ENCODE measurements at places on chromosomes 12 and 14.

GRCh38 chr12:75646329-75647210 lies 135.2 kb upstream of the KRR1 start:
- no peak for DNase-seq

DNA sequence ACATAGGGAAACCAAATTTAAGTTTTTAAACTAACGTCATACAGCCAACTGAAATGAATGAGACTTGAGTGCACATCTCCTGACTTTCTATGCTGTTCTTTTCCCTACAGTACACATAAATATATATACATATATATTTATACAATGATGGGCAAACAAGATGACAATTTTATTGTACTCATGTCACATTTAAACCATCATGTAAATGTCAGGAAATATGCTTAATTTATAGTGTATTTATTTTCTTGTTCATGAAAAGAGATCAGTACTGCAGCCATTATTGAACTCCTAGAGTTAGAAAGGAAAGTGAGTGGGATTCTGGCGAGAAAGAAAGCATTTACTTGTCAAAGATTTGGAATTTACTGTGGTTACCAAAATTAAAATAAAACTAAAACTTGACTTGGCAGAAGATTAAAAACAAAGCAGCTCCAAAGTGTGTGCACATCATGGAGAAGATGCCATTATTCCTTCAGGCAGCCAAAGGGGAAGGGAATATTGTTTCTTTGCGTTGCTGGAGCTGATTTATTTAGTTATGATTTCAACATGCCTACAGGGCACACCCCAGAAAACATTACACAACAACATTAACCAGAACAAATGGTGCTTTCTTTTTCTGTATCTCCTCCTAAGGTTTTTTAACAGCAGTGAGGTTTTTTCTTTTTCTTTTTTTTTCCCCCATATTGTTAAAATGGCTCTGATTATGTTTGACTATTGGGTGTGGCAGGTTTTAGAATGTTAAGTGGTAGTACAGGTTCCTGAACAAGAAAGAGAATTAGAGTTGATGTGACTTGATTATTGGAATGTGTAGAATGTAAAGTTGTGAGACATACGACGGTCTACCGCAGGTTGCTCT lies 144.6 kb downstream of the RAD51B start:
- no peak for DNase-seq

- DNase-seq: no peak
These were observed 85.2 kb downstream of the FOXN4 start for GRCh38 chr12:109223868-109224267.

- no peak for DNase-seq
These were observed 65.0 kb upstream of the MON2 start for GRCh38 chr12:62401631-62402030.

DNA sequence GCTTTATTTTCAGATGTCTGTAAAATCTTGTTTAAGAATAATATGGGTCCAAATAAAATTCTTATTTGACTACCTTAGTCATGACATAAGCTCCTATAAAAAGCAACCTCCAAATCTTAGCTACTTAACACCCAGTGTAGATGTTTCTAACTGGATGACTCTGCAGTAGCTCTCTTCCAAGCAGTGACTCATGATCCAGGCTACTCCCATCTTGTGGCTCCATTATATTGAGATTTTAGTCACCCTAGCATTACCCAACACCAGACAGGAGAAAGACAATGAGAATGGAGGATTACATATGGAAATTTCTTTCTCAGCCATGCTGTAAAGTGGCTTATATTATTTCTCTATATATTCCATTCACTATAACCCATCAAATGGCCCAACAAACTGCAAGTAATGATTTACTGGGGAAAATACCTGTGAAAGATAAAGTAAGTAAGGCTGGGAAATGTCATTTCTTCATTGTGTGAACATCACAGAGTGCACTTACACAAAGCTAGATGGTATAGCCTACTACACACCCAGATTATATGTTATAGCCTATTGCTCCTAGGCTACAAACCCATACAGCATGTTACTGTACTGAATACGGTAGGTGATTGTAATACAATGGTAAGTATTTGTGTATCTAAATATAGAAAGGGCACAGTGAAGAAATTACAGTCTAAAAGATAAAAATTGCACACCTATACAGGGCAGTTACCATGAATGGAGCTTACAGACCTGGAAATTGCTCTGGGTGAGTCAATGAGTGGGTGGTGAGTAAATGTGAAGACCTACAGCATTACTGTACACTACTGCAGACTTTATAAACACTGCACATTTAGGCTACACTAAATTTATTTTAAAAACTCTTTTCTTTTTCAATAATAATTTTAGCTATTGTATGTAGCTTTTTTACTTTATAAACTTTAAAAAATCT lies 163.2 kb downstream of the DYRK2 start:
- no peak for DNase-seq

- DNase-seq: peak; percentile 78
These were observed at the start of gene PXN for GRCh38 chr12:120265473-120266179. Gene PXN (minus strand): TSS chr12:120265730. CDS start chr12:120265629, 101 bp downstream.

DNA sequence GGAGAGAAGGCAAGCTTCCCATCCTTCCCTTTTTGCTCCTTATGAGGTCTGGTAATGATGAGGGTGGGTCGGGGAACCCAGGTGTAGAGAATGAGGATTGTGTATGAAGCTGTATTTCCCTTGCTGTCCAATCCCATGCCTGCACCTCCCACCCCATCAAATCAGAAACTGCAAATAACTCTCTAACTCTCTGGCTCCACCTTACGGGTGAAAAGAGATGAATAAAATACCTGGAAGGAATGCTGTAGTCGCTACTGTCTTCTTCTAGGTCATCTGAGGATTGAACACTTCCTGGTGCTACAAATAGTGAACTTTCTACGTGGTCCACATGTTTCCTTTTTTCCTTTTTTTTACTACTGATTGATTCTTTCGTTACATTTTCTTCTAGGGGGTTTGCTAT lies 38.9 kb upstream of the DICER1 start:
- peak; percentile 22 for DNase-seq

- no peak for DNase-seq
These were observed 170.0 kb downstream of the PLCZ1 start for GRCh38 chr12:18567787-18568186.

GRCh38 chr12:31205054-31205453 lies 120.9 kb downstream of the SINHCAF start:
- no peak for DNase-seq

DNA sequence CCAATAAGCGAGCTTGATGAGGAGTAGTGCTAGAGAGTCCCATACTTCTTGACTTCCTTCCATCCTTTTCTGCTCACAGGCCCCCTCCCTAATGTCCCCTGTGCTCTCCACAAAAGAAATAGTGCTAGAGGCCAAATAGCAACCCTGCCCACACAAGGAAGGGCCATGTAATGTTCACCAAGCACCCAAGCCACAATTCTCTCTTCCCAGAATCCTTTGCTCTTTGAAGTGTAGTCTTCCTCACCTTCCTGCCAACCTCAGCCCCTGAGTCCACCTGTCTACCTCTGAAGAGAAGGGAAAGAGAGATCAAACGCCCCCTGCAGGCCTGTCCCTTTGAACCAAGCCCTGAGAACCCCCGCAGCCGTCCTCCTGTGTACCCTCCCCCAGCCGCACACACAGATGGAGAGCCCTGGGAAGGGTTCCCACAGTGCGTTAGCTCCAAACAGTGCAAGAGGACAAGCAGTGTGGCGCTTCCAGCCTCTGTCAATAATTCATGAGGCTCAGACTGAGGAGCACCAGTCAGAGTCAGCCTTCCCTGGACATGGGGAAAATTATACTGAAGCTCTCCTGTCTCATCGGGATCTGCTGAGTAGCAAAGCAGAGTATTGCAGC lies 1.9 kb upstream of the DHRS4 start:
- no peak for DNase-seq

- no peak for DNase-seq
These were observed 165.5 kb upstream of the ATP2B1 start for GRCh38 chr12:89874146-89874545.

DNA sequence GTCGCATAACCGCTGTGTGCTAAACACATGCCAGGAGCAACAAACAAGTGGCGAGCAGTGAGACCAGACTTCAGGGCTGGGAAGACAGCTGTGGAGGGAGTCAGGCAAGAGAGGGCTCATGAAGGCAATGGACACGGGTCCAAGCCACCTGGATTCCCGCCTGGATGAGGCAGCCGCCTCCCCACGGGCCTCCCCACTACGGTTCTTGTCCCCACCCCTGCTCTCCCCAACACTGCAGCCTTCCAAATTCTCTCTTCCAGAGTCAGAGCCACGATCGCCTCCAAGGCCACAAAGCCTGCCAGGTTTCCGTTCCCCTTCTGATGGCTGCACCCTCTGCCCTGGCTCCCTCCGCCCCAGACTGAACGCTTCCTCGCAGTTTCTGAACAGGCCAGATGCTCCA lies 36.1 kb upstream of the PIWIL1 start:
- DNase-seq: no peak

DNA sequence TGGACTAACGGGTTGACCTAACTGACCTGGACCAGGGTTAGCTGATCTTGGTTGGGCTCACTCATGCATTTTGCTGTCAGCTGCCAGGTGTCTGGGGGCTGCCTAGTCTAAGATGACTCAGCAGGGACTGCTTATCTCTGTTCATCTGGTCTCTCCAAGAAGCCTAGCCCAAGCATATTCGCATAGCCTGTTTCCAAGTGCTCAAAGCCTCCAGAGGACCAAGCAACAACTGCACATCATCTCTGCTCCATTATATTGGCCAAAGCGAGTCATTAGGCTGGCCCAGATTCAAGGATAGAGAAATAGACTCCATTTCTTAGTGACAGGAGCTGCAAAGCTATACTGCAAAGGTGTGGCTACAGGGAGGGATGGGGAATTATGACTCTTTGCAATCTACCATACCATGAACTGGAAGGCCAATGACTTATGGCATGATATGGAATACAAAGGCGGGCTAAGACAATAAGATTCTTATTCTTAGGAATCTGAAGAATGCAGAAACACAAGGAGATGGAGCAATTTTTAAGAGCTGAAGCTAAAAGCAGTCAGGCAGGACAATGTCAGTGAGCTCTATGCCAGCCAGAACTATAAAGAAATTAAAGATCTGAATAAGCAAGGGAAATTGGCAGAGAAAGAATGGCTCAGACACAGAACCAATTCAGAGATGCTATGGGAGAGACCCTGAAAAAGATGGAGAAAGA lies 194.6 kb upstream of the FSCB start:
- no peak for DNase-seq

GRCh38 chr14:69288956-69289705 lies 29.2 kb downstream of the GALNT16 start:
- no peak for DNase-seq

DNA sequence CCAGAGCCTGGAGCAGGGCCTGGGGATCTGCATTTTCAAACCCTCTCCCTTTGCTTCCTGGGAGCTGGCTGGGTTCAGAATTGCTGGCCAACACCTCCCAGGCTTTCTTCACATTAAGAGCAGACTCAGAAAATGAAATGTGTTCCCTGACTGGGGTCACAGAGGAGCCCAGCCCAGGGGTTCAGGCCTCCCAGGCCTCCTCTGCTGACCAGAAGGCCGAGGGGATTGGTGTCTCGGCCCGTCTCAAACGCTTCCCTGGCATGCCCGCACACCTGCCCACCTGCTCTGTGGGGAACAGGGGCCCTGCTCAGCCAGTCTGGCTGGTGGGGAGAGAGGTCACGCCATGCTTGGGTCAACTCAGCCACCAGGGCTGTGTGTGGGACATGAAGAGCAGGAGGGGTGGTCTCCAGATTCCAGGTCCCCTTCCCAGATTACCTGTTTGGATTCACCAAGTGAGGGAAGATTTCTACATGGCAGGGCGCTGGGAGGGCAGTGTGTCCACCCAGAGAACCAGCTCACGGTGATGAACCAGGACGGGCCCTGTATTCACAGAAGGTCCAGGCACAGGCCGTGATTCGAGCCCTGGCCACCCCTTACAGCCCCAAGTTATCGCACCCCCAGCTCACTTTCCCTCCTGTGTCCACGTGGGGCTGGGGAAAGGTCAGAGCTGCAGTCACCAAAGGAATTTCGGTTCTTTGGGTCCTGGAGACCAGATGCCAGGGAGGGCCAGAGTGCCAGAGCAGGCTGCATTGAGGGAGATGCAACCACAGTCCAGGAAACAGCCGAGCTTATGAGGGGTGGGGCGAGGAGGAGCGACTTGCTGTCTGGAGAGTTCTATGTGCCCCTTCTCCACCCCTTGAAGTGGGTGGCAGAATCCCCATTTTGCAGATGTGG lies 55.2 kb upstream of the RIN3 start:
- no peak for DNase-seq

DNA sequence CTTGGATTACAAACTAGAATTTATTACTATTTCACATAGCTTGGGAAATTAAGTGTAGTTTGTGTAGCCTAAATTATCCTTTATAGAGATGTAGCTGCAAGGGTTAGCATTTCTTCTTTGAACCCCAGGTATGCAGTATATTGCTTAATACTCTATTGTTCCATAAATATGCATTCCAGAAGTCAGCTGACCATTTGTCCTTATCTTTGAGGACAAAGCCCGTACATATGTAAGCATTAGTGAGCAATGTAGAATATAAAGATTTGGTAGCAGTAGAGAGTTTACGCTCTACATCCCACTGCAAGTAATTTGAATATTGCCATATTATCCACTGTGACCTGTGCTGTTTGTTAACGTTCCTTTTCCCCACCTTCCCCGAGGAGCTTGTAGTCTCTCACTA lies 26.9 kb downstream of the PPM1A start:
- DNase-seq: no peak

GRCh38 chr12:49416892-49417291 lies 49.6 kb downstream of the SPATS2 start:
- DNase-seq: no peak

- no peak for DNase-seq
These were observed 1.1 kb downstream of the ALDH6A1 start for GRCh38 chr14:74083161-74083560.

GRCh38 chr14:57533214-57533613 lies 39.6 kb upstream of the CCDC198 start:
- peak; percentile 13 for DNase-seq

DNA sequence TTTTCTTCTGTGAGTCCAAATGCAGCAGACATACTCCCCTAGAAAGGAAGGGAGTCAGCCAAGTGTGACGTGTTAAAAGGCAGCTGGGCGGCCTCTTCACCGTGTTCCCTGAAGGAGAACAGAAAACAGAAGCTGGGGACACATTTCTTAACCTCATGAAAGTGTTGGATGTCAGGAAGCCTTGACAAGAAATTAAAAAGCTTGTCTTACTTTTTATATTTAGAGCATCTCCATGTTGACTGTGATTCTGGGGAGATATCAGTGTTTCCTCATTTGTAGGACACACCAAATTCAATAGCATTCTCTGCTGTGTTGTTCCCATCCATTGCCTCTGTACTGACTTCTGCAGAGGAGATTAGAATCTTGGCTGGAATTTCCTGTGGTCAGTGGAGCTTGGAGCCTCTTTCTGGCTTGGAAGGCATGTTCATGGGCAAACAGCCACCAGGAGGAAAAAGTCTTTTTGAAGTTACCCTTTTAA lies 93.7 kb downstream of the RMST start:
- no peak for DNase-seq

- no peak for DNase-seq
These were observed 8.3 kb upstream of the SPTSSA start for GRCh38 chr14:34470319-34470718.

GRCh38 chr12:53069621-53070410 lies 9.4 kb downstream of the SPRYD3 start:
- no peak for DNase-seq

- no peak for DNase-seq
These were observed 8.8 kb downstream of the PTPN6 start for GRCh38 chr12:6959805-6960592.
